ENCODE measurements at places on chromosomes 2 and 18.

DNA sequence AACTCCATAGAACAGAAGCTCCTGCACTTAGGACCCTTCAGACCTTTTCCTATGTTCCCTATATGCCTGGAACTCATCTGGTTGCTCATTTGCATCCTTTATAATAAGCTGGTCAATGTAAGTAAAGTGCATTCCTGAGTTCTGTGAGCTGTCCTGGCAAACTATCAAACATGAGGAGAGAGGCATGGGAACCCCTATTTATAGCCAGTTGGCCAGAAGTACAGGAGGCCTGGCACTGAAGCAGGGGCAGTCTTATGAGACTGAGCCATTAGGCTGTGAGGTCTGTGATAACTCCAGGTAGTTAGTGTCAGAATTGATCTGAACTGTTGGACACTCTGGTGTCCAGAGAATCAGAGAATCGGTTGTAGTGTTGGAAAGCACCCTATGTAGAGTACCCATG, 88.4 kb downstream of the EHD3 start:
- H3K4me1 ChIP-seq = peaks cover 47% of the 10 kb centered on the region
- H3K27ac ChIP-seq = peak overlapping the region; percentile 28
- no peak overlapping the region for H3K4me3 ChIP-seq
- no peaks in the 10 kb centered on the region for H3K27me3 ChIP-seq
- no peaks in the 10 kb centered on the region for H3K36me3 ChIP-seq
- DNase-seq = no peak

- H3K27ac ChIP-seq = peak overlapping the region; percentile 97
- H3K4me3 ChIP-seq = no peak overlapping the region
- DNase-seq = no peak
- H3K27me3 ChIP-seq = no peaks in the 10 kb centered on the region
Observed at GRCh38 chr2:157414050-157414449, 29.8 kb downstream of the CYTIP start.

- H3K27me3 ChIP-seq = peaks cover 14% of the 10 kb centered on the region
- H3K27ac ChIP-seq = no peak overlapping the region
- H3K36me3 ChIP-seq = no peaks in the 10 kb centered on the region
- H3K4me1 ChIP-seq = no peaks in the 10 kb centered on the region
Observed at GRCh38 chr2:218097975-218098374, 27.9 kb upstream of the CXCR2 start.

DNA sequence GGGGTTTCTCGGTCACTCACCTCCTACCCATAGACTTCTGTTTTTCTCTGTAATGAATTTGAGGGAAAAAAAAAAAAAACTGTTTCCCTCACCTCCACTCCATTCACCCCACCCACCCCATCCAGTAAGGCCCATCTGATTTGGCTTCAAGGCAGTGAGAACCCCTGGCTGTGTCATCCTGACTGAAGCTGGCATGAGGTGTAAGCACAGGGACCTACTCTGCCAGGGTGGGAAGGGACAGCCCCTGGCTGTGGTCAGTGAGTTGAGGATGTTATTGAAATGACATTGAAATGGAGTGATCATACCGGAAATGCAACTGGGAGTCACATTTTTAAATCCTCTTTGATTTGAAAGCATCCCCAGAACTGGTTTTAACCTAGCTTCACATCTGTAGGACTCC, 19.1 kb upstream of the BCL2L11 start:
- no peaks in the 10 kb centered on the region for H3K27me3 ChIP-seq
- H3K36me3 ChIP-seq = no peaks in the 10 kb centered on the region
- DNase-seq = no peak
- peaks cover 4% of the 10 kb centered on the region for H3K4me1 ChIP-seq

- H3K36me3 ChIP-seq = peaks cover 7% of the 10 kb centered on the region
- no peak overlapping the region for H3K4me3 ChIP-seq
- DNase-seq = no peak
- H3K27ac ChIP-seq = no peak overlapping the region
- H3K27me3 ChIP-seq = peaks cover 22% of the 10 kb centered on the region
Observed at GRCh38 chr2:179460181-179460929, 195.7 kb upstream of the SESTD1 start.

GRCh38 chr18:63882333-63883141, 5.0 kb upstream of the SERPINB2 start:
- H3K27ac ChIP-seq = no peak overlapping the region
- no peaks in the 10 kb centered on the region for H3K27me3 ChIP-seq
- H3K4me3 ChIP-seq = no peak overlapping the region
- no peaks in the 10 kb centered on the region for H3K36me3 ChIP-seq
- DNase-seq = no peak

DNA sequence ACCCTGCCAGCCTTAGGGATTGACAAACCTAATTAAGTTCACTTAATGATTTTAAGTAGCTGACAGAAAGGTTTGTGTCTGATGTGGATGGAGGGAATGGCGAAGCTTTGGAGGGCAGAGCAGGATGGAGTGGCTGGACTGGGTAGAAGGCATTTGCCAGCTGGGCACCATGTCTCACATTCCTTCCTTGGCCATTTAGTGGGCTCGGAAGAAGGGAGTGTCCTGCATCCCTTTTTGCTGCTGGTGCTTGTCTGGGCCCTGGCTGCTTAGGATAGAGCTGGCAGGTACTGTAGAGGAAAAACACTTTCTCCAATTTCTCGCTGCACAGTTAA, 166.7 kb downstream of the CLIP4 start:
- H3K4me1 ChIP-seq = no peaks in the 10 kb centered on the region
- H3K27me3 ChIP-seq = peaks cover 33% of the 10 kb centered on the region
- no peak for DNase-seq
- H3K36me3 ChIP-seq = no peaks in the 10 kb centered on the region
- H3K4me3 ChIP-seq = no peak overlapping the region
- H3K27ac ChIP-seq = no peak overlapping the region

GRCh38 chr2:181575650-181576025, 81.3 kb downstream of the CERKL start:
- H3K27me3 ChIP-seq = peaks cover 5% of the 10 kb centered on the region
- no peak for DNase-seq
- no peak overlapping the region for H3K4me3 ChIP-seq
- no peaks in the 10 kb centered on the region for H3K4me1 ChIP-seq

DNA sequence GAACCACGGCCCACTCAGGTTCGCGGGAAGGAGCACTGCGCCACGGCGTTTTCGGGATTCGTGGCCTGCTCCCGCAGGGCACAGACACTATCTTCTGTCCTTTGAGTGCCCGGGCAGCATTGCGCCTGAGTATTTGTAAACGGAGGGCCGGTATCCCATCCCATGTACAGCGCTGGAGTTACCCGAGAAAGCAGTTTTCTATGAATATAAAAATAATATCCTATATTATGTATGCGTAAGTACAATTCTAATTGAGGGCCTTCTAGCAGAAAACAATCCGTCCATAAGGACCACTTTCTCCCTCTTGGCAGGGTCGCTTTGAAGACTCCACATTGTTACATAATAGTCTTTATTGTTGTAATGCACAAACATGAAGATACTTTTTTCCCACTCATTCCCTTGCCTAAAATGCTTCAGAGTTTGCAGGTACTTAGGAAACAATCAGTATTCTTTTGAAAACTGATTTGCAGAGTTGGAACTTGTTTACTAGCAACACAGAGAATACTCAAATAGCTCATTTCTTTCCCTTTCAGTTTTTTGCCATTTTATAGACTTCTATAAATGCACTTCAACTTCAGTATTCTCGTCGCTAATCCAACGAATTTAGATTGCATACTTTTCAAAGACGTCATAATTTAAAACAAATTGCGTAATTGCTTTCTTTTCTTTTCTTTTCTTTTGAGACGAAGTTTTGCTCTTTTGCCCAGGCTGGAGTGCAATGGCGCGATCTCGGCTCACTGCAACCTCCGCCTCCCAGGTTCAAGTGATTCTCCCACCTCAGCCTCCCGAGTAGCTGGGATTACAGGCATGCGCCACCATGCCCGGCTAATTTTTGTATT, 1.0 kb upstream of the REV1 start:
- H3K4me1 ChIP-seq = peaks cover 20% of the 10 kb centered on the region
- no peak for DNase-seq
- peak overlapping the region; percentile 100 for H3K27ac ChIP-seq

DNA sequence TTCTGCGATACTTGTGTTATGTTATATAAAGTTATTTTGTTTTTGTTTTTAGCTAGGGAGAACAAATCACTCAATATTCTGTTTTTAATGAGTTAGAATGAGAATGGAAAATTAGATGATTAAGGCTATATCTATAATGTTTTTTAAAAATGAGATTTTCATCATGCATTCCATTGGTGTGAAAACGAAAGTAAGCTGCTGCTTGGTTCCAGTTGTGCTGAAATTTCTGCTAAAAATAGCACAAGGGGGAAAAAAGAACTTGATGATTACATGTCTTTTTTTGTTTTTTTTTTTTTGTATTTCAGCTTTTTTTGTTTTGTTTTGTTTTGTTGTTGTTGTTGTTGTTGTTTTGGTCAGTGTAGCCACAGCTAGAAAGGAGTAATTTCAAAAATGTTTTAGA, 242.6 kb upstream of the KCNJ3 start:
- no peak for DNase-seq
- no peak overlapping the region for H3K4me3 ChIP-seq
- no peaks in the 10 kb centered on the region for H3K4me1 ChIP-seq
- H3K27ac ChIP-seq = no peak overlapping the region

GRCh38 chr2:187783446-187783845, 229.2 kb upstream of the TFPI start:
- no peak for DNase-seq
- H3K4me1 ChIP-seq = no peaks in the 10 kb centered on the region
- no peak overlapping the region for H3K4me3 ChIP-seq
- H3K27ac ChIP-seq = no peak overlapping the region
- no peaks in the 10 kb centered on the region for H3K27me3 ChIP-seq

DNA sequence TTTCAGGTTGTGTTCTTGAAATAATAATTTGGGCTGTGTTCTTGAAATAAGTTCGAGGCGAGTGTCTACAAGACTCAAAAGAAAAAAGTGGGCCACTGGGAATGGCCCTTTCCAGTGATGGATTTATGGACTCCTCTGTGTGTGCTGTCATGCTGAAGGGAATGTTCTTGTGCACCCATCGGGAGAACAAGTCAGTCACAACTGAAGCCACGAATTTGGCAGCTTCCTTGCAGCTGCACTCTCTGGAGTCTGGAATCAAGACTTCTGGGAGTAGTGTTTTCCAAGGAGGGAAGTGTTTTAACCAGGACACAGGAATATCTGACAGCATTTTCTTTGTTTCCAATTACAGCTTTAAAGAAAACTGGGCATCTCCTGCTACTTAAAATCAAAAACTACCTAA, 620 bp downstream of the SLC14A1 start:
- no peak overlapping the region for H3K27ac ChIP-seq
- no peak for DNase-seq
- H3K4me1 ChIP-seq = no peaks in the 10 kb centered on the region
- no peaks in the 10 kb centered on the region for H3K36me3 ChIP-seq
- H3K27me3 ChIP-seq = peaks cover 9% of the 10 kb centered on the region

- no peaks in the 10 kb centered on the region for H3K4me1 ChIP-seq
- no peak overlapping the region for H3K27ac ChIP-seq
- H3K36me3 ChIP-seq = no peaks in the 10 kb centered on the region
- DNase-seq = no peak
- no peak overlapping the region for H3K4me3 ChIP-seq
Observed at GRCh38 chr2:209298601-209299000, 125.2 kb upstream of the MAP2 start.

DNA sequence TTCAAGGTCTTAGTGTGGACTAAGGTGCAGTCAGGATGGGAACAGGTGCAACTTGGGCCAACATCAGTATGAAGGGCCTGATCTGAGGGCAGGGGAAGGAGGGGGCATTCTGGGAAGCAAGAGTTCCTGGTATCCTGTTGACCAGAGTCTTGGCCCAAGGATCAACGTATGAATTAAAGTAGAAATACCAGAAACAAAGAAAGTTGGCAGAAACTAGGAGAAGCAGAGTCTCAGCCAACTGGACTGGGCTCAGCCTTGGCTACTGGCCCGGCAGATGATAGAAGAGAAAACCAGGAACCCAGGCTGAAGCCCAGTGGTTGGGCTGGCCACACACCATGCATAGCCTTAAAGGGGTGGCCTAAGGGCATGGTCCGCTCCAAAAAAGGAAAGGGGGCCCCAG, 2.3 kb downstream of the CETN1 start:
- no peaks in the 10 kb centered on the region for H3K36me3 ChIP-seq
- no peak for DNase-seq
- no peak overlapping the region for H3K4me3 ChIP-seq
- H3K27me3 ChIP-seq = peaks cover 13% of the 10 kb centered on the region
- H3K27ac ChIP-seq = no peak overlapping the region

GRCh38 chr2:113127646-113128570, 510 bp downstream of the IL1RN start:
- peak overlapping the region; percentile 37 for H3K4me3 ChIP-seq
- H3K36me3 ChIP-seq = no peaks in the 10 kb centered on the region
- peaks cover 6% of the 10 kb centered on the region for H3K27me3 ChIP-seq

- no peak for DNase-seq
- H3K4me1 ChIP-seq = peaks cover 5% of the 10 kb centered on the region
- H3K27me3 ChIP-seq = no peaks in the 10 kb centered on the region
- no peak overlapping the region for H3K4me3 ChIP-seq
- H3K36me3 ChIP-seq = no peaks in the 10 kb centered on the region
Observed at GRCh38 chr2:168976034-168976654, 55.0 kb downstream of the ABCB11 start.

GRCh38 chr2:156884216-156884615, 373.3 kb upstream of the GALNT5 start:
- H3K4me3 ChIP-seq = no peak overlapping the region
- peaks cover 5% of the 10 kb centered on the region for H3K27me3 ChIP-seq
- no peaks in the 10 kb centered on the region for H3K36me3 ChIP-seq
- DNase-seq = no peak
- H3K4me1 ChIP-seq = no peaks in the 10 kb centered on the region
- no peak overlapping the region for H3K27ac ChIP-seq

DNA sequence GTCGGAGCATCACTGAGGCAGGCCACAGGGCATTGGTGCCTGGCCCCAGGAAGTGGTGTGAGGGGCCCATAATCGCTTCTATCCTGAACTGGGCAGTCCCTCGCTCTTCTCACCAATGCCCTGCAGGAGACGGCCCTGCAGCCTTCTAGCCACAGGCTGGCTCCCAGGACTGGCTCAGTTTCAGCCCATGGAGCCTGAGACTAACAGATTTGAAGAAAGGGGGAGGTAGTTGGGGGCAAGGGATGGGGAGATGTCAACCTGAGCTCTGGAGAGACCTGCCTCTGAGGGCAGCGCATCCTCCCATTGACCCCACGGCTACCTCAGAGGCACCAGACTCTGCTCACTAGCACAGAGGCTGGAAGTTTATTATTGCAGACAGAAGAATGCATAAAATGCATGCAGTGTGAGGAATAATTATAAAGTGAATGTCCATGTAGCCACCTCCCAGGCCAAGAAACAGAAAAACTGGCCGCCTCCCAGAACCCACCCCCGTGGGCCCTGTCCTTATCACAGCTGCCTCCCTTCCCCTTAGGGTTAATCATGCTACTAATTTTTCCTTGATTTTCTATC, 1.4 kb downstream of the TOGARAM2 start:
- no peak overlapping the region for H3K27ac ChIP-seq
- H3K27me3 ChIP-seq = no peaks in the 10 kb centered on the region
- H3K36me3 ChIP-seq = no peaks in the 10 kb centered on the region
- no peaks in the 10 kb centered on the region for H3K4me1 ChIP-seq
- DNase-seq = no peak
- H3K4me3 ChIP-seq = no peak overlapping the region

Data from naive B cell (primary cell).